Upper lobe of right lung (tissue), 1 donor: ENCODE measurements at places on chromosomes 7 and 10.

- DNase-seq, result peak; percentile 74
Observed at GRCh38 chr7:29177963-29178600, 16.5 kb upstream of the CHN2 start.

GRCh38 chr10:132908621-132909295 is 33.6 kb downstream of the CFAP46 start:
- DNase-seq, result no peak

DNA sequence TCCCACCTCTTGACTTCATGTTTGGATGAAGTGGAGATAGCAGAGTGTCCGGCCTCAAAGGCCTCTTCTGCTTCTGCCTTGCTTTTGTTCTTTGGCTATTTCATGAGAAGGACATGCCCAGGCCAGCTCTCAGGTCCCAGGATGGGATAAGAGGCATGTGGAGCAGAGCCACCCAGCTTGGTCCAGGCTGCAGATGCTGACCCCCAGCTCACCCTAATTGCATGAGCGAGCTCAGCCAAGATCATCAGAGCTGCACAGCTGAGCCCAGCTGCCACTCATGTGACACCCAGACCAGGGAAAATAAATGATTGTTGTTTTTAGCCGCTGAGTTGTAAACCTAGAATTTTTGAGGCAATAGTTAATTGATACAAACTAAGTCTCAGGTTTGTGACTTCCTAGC is 230.0 kb downstream of the PHF14 start:
- DNase-seq, result no peak

DNA sequence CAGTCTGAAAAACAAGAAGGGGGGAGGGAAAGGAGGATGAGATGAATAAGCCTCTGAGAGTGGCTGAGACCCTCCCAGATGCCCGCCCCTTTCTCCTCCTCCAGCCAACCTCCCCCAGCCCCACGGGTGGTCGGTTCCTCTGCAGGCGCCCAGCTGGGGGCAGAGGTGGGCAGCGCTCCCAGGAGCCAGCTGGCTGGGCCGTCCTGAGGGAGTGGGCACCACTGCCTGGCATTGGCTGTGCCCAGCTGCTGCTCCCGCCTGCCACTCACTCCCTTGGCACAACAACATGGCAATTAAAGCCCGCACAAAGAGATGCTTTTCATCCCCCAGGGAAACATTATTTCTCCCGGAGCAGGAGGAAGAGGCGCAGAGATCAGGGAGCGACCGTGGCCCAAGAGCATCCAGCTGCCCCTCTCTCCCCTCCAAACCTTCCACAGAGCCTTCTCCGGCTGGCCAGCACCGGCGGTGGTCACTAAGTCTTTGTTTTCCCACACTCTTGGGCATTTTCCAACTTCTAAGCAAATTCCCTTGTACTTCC is 107.2 kb downstream of the SPDYE5 start:
- DNase-seq, result no peak

DNA sequence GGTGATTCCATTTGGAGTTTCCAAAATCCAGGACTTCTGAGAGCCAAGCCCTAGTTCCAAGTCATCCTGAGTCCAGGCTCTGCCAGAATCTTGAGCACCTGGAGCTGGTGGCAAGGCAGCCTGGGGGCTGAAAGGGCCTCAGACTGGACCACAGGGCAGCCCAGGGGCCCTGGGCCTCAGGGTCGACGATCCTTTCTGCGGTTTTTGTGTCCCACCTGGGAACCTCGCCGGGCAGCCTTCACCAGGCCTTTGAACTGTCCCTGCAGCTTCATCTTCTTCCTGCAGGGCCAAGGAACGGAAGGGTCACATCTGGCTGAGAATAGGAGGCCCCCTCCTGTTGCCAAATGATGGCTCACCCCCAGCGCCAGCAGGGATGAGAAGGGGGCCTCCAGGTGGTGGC is 22.4 kb upstream of the FRAT2 start:
- DNase-seq, result no peak

GRCh38 chr10:20281579-20281978 is 465.3 kb downstream of the PLXDC2 start:
- DNase-seq, result no peak

- DNase-seq, result no peak
Observed at GRCh38 chr7:34096777-34097176, 191.4 kb downstream of the BMPER start.

DNA sequence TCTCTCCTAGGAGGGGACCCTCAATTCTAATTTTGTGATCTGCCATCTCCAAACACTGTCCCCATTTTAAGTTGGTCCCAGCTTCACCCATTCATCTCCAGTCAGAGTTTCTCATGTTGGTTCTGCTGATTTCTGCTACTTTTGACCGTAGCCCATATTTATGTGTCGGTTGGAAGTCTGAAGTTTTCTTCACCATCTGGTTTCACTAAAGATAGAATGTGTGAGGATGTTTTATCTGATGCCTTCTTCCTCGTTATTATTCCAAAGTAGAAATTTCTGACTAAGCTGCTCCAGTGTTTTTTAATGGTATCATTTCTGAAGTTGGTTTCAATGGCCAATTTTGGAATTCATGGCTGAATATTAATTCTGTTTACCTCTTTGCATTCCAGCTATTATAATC is 21.3 kb upstream of the IFIT2 start:
- DNase-seq, result no peak

DNA sequence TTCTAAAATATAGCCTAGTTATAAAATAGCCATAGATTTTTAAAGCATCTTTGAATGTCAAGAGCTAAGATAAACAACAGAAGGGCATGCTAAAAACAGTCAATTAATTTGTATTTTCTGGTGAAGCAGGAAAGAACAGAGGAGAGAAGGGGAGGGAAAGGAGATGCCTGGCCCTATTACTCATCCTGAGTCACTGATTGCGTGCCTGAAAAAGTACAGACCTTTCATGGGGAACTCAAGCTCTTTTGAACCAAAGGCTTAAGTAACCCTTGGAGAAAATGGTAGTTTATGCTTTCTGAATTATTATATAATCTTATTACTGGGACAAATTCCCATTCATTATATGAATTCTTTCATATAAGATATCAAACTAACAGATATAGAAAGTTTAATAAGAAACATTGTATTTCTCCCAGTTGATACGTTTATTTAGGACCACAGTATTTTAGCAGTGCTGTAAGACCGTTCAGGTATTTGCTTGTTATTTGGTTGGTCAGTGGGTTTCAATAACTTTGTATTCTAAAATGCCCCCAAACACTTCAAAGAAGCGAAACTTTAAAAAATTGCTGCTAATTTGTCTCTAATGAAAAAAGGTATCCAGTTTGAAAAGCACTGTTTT is 151.3 kb downstream of the HGF start:
- no peak for DNase-seq

DNA sequence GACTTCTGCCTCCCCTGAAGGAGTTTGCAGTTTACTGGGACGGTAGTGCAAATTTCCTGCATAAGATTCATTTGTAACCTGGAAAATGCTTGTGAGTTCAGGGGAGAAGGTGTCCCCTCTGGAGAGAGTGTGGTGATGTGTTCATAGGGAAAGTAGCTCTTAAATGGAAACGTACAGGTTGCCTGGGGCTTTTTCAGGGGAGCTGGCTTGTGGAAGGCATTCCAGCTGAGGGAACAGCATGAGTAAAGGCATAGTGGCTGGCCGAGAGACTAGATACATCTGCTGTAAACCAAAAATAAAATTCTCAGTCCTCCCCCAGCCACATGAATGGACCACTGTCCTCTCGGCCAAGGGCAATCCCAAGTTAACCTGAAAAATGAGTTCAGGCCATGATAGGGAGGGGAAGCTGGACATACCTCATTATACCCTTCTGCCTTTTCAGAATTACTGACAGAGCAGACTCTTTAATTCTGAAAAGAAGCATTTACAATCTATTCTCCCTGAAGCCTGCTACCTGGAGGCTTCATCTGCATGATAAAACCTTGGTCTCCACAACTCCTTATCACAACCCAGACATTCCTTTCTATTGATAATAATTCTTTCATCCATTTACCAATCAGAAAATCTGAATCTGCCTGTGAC is 123.7 kb downstream of the GALNT17 start:
- DNase-seq, result no peak

DNA sequence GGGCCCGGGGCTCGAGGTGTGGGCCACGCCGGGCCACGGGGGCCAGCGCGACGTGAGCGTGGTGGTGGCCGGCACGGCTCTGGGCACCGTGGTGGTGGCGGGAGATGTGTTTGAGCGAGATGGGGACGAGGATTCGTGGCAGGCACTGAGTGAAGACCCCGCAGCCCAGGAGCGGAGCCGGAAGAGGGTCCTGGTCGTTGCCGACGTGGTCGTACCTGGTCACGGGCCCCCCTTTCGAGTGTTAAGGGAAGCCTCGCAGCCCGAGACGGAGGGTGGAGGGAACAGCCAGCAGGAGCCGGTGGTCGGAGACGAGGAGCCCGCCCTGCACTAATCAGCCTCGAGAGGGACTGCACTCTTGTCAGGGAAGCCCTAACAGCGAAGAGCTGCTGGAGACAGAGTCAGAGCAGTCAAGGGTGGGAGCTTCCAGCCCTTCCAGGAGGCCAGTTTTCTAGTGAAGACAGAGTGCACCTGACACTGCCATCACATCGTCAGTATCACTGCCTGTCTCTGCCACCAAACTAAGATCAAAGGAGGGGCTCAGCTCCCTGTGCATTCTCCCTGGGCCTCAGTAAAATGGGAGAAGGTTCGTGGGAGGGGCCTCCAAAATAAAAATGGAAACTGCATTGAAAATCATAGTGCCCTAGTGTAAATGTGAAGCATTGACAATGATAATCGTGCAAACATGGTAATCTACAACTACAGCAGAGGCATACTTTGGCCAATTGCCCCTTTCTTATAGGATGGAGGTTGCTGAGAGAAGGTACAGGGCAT is 1.3 kb downstream of the MBLAC1 start:
- no peak for DNase-seq

GRCh38 chr7:101608772-101609713 is 20.1 kb downstream of the MYL10 start:
- DNase-seq, result peak; percentile 84

DNA sequence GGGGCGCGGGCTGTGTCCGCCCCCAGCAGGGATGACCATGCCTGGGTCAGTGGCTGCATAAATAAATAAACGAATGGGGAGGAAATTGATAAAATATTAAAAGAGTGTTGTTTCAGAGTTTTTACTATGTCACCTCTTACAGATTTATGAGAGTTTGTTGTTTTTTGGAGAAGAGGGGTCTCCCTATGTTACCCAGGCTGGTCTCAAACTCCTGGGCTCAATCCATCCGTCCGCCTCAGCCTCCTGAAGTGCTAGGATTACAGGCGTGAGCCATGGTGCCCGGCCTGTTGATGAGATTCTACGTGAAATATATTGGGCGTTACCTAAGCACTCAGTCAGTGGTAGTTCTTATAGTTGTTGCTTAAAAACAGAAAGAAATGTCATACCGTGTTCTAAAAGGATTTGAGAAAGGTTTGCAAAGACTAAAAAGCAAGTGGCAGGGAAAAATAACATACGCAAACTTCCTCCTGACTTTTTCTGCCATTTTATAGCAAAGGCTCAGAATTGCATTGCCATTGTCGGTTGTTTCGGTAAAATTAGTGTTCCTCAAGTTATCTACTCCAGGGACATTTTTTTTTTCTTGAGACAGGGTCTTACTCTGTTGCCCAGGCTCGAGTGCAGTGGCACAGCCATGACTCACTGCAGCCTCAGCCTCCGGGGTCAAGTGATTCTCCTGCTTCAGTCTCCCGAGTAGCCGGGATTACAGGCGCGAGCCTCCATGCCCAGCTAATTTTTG is 39.5 kb upstream of the FOXK1 start:
- no peak for DNase-seq

- DNase-seq, result peak; percentile 52
Observed at GRCh38 chr10:119166118-119166500, 595 bp upstream of the SFXN4 start.

- DNase-seq, result no peak
Observed at GRCh38 chr7:357531-358209, 67.7 kb downstream of the FOXL3 start.

- DNase-seq, result no peak
Observed at GRCh38 chr7:157079116-157079515, 59.6 kb upstream of the UBE3C start.

DNA sequence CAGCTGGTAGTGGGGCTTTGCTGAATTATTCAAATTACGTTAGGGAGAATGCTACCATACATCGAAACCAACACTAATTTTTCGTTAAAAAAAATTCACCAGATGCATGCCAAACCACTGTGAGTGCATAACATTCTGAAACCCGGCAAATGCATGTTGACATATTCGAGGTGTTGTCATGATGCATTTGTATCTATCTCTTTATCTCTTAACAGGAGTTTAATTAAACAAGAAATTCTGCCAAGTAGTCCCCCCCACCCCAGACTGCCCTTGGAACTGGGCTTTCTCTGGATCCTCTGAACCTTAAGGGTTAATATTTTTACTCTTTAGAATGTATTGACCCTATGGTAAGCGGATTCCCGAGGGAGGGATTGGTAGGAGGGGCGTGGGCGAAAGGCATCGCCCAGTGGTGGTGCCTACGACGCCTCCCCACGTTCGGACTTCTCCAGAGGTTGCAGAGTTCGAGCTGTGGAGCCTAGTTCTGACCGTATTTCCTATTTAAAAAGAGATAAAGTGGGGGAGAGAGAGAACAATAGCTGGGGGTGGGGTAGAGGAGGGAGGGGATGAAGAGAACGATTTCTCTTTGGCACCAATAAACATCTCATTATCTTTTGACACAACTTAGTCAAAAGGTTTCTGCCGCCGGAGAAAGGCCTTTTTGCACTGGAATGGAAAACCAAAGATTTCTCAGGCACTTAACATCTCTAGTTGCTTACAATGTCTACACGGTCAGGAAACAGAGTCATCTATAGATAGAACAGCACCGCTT is 7.2 kb downstream of the DLX6 start:
- no peak for DNase-seq

- DNase-seq, result no peak
Observed at GRCh38 chr7:20786049-20786412, 655 bp downstream of the SP8 start.

- DNase-seq, result no peak
Observed at GRCh38 chr7:159250471-159250870, 105.8 kb upstream of the VIPR2 start.

- no peak for DNase-seq
Observed at GRCh38 chr7:78413568-78413967, 615.0 kb downstream of the PHTF2 start.

GRCh38 chr10:30056767-30057355 is 2.5 kb downstream of the JCAD start:
- DNase-seq, result no peak

DNA sequence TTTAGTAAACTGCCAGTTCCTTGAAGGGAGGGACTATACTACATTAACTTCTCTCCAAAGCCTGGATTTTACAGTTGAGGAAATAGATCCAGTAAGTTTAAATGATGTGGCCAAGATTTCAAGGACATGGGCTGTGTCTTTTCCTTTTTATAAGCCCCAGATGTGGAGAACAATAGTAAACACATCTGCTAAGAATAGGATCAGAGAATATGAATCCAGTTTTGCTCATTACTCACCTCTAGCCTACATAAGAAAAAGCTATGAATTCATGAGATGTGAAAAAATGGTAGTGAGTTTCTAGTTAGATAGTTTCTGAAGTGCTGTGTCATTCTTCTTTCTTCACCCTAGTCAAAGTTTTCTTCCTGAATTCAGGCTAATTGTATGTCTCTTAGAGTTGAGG is 38.6 kb downstream of the MAGI2 start:
- no peak for DNase-seq

- DNase-seq, result no peak
Observed at GRCh38 chr10:122234416-122234815, 36.7 kb upstream of the BTBD16 start.
